CD4-positive, alpha-beta T cell treated with Interleukin-4 for 4 hours (primary cell): ENCODE measurements at places on chromosomes 7 and 10.

DNA sequence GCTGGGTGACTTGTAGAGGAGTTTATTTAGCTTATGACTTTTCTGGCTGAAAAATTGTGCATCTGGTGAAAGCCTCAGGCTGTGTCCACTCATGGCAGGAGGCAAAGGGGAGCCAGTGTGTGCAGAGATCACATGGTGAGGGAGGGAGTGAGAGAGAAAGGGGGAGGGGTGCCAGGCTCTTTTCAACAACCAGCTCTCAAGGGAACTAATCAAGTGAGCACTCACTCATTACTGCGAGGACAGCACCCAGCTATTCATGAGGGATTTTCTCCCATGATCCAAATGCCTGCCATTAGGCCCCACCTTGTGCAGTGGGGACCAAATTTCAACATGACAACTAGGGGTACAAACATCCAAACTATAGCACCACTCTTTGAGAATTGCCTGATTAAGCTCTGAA, 590.2 kb downstream of the MAGI2 start:
- DNase-seq: no peak

DNA sequence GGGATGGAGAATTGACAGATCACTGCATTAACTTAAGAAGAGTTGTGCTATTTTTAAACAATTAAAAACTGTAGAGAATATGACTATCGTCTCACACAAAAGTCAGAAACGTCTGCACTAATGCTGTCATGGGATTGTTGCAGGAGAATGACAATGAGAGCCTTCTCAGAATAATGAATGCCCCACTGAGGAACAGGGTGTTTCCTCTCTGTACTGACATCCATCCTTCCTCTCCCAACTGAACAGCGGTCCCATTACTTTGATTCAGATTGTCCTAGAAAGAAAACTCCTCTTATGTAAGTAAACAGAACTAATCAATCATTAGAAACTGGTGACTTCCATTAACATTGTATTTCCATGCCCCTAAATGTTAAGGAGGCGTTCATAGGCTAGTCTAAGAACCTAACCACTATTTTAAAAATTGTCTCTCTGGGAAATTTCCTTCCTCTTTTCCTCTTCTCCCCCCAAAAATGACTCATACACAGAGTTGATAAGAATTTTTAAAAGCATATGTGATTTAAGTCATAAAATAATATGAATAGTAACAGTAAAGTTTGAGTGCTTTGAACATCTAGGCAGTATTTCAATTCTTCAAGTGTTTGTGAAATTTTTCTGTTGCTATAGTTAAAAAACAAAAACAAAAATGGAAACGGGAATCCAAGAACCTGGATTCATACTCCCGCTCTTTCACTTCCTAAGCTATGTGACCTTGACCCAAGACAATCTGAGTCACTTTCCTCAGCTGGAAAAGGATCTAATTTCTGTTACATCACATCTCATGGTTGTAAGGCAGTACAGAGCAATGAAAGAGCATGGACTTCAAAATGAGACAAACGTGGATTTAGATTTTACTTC, 12.7 kb upstream of the MACC1 start:
- DNase-seq: no peak

DNA sequence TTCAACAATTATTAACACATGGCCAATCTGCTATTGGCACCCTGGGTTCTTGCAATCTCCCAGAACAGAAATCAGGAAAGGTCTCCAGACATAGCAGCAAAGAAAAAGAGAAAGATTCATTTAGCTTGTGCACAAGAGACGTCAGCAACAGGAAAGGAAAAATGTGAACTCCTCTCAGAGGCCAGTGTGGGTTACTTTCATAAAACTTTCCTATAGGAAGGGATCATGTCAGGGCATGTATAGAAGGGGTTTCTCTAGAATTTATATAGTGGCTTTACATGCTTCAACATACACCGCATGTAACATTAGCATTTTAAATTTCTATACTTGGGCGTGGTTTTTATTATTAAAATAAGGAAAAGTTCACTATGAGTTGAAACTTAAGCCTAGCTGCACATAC, 725.1 kb downstream of the SORCS1 start:
- DNase-seq: no peak

DNA sequence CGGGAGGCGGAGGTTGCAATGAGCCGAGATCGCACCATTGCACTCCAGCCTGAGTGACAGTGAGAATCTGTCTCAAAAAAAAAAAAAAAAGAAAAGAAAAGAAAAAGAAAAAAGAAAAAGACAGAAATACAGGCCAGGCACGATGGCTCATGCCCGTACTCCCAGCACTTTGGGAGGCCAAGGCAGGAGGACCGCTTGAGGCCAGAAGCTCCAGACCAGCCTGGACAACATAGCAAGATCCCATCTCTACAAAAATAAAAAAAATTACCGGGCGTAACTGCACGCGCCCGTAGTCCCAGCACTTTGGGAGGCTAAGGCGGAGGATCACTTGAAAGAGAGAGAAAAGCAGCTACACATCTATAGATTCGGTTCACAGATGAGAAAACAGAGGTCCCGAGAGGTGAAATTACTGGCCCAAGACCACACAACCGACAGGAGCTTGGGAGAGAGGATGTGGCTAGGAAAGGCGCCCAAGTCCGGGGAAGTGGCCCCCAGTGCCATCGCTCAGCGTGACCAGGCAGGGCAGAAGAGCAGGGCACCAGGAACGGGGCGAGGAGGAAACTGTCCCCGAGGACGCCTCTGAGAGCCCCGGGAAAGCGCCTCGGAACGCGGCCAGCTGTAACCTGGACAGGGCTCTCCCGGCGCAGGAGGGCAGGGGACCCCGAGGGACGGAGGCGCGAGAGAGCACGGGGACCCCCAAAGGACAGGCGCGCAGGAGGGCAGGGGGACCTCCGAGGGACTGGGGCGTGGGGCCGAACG, 612 bp downstream of the SNX8 start:
- no peak for DNase-seq

GRCh38 chr7:47198159-47198558, 383.8 kb downstream of the TNS3 start:
- DNase-seq: no peak

DNA sequence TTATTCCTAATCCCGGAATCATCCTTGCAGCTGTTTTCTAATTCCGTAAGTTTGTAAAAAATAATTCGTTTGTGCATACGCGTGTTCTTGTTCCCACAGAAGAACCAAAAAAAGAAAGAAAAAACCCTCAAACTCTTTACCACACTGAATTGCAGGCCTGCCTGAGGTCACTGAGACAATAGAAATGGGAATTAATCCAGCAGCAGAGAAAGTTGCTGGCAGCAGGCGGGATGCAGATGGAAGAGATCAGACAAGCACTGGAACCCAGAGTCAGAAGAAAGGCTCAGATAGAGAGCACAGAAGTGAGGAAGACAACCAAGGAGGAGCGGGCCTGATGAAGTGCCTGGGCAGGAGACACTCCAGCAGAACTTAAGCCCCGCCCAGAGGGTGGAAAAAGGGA, 141.5 kb upstream of the VWC2 start:
- DNase-seq: no peak

GRCh38 chr7:26857506-26858240, 6.7 kb downstream of the SKAP2 start:
- no peak for DNase-seq

DNA sequence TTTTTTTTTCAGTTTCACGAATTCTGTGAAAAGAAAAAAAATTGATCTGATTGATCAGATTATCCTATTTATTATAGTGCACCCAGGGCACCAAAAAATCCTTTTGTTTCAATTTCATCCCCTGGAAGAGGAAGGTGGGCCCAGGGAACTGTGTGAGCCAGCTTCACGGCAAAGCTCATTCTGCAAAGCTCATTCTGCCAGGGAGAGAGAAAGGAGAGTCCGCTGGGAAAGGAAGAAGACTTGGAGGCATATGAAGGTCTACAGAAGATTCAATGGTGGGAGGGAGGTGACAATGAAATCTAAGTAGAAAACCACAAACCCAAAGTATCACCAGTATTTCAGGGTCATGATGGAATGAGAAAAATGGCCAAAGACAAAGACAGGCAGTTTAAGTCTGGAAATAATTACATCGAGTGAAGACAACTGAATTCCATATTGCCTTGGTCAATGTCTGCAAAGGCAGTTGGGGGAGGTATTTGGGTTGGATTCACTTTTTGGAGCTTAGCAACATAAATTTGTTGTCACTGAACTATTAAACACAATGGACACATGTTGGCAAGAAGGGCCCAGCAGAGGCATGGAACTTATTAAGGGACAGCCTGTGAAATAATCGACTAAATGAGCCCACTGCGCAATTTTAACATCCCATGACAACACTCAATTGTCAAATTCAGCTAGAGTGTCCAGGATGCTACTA, 587.8 kb upstream of the MKI67 start:
- no peak for DNase-seq

DNA sequence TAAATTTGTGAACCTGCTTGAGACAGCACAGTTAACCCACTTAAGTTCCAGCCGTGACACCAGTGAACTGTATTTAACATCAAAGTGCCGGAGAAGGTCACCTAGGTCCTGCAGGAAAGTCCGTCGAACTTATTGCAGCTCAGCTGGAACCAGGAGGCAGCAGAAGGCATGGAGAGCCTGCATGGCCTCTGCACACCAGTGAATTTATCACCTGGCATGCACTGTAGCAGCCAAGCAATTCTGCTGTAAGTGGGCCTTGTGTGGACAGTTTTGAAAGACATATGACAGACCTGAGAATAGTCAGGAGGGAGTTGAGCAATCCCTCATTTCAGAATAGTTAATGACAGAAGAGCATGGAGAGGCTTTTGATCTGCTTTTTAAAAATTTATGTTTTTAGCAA, 108.8 kb downstream of the PLXDC2 start:
- no peak for DNase-seq

DNA sequence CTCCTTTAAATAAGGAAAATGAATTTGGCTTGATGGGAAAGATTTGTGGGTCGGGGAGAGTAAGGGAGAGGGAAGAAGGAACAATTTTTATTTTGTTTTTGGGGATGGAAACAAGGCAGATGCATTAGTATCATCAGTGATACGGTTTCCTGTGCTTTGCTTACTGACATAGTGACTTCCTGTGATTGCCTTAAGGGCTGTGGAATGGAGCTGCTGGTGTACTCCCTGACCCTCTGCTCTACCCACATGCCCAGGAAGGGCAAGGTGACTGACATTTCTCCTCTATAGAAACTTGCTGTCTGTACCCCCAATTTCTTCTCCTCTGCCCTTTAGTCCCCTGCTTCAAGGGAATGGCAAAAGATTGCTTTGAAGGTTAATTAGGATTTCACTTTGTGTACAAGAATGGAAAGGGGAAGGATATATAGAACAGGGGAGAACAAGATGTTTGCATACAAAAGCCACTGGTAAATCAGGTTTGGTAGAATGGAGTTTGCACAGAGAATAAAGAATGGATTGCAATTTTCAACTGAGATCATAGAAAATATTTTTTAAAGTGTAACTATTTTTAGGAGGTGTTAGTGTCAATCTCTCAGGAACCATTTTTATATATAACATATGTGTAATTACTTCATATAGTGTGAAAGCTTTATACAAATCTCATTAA, 129.0 kb upstream of the AGR3 start:
- DNase-seq: peak; percentile 9

- DNase-seq: no peak
Observed at GRCh38 chr7:135790371-135790977, 41.9 kb upstream of the FAM180A start.

- no peak for DNase-seq
Observed at GRCh38 chr10:65143723-65144122, 1622.5 kb downstream of the REEP3 start.

GRCh38 chr10:13871776-13872175, 285.0 kb downstream of the PRPF18 start:
- DNase-seq: no peak

GRCh38 chr10:12077580-12078180, 8.9 kb downstream of the DHTKD1 start:
- no peak for DNase-seq

DNA sequence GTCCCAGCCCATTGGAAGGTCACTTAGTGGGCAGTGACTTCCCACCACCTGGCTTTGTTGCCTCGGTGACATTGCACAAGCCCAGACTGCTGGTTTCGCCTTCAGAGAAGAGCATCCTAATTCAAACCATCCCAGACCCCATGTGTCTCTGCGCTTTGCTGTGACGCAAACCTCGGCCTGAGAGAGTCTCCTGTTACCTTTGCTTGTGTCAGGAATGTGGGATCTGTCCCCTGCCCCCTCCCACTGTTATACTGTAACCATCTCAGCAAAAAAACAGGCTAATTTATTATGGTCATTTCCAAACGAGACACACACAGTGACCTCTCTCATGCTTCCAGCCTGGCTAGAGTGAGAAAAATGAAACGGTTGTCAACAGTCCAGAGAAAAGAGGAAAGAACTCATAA, 25.0 kb upstream of the AQP1 start:
- DNase-seq: no peak

- no peak for DNase-seq
Observed at GRCh38 chr10:111113238-111113960, 36.6 kb downstream of the ADRA2A start.

- DNase-seq: peak; percentile 37
Observed at GRCh38 chr10:74244097-74244685, 93.2 kb downstream of the ADK start.

DNA sequence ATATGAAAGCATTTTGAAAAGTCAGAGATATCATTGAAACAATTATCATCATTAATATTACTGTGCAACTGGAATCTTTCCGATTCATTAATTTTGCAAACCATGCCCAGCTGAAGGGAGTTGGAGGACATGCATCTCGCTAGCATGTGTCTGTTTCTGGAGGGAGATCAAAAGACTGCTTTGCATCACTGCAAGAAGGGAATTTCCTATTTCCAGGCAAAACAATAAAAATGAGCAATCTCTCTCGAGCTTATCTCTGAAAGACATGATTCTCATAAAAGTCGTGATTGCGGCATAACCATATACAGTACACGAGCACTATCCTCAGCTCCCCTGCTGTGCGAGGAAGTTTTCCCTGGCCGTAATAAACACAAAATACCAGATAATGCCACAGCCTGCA, 607.6 kb upstream of the DPP6 start:
- no peak for DNase-seq

DNA sequence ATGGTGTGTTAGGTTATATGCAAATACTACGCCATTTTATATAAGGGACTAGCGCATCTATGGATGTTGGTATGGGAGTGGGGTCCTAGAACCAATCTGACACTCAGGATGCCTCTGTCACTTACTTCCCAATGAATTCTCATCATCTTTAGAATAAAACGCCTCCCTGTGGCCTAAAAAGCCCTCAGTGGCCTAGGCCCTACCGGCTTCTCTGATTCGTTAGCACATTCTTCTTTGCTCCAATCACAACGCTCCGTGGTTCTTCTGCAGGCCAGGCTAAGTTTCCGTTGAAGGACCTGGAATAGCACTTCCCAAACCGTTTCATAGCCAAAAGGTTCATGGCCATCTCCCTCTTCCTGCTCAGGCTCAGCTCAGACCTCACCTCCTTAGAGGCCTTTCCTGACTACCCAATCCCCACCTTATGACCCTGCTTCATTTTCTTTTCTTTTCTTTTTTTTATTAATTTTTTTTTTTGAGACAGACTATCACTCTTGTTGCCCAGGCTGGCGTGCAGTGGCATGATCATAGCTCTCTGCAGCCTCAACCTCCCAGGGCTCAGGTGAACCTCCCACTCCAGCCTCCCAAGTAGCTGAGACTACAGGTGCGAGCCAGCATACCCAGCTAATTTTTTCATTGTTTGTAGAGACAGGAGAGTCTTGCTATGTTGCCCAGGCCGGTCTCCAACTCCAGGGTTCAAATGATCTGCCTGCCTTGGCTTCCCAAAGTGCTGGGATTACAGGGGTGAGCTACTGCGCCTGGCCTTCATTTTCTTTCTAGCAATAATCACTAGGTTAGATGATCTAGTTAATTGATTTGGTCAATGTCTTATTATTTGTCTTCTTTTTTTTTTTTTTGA, 24.5 kb upstream of the YWHAG start:
- DNase-seq: no peak

GRCh38 chr10:98262571-98262970, 5.4 kb downstream of the LOXL4 start:
- DNase-seq: no peak

- DNase-seq: no peak
Observed at GRCh38 chr7:151550656-151551286, 31.1 kb upstream of the RHEB start.
